ENCODE measurements at places on chromosomes 1 and 21. TPM values are rescaled to one million over a fixed set of nuclear protein-coding genes. Genes with fewer than 3 reads are reported as not detected.

Gene SLC1A7
- total RNA-seq: 21.1 TPM

Gene TMPRSS15
- not detected for total RNA-seq

Gene ZNF124
- total RNA-seq: 34.2 TPM

Gene PLA2G2A
- 19.0 TPM for total RNA-seq

Gene LMOD1
- total RNA-seq: 257 TPM

Gene ATPAF1
- 60.5 TPM for total RNA-seq

Gene HCN3
- total RNA-seq: 8.7 TPM

Gene LAPTM5
- total RNA-seq: 111 TPM

Gene RXFP4
- total RNA-seq: not detected

Gene NUAK2
- total RNA-seq: 6.7 TPM

Gene KRTAP13-4
- not detected for total RNA-seq

Gene GOLT1A
- total RNA-seq: 10.8 TPM

Gene LPAR3
- total RNA-seq: 1.4 TPM

Gene OR6N1
- not detected for total RNA-seq

Gene LIPI
- not detected for total RNA-seq

All from mucosa of gallbladder (tissue), 1 donor.